ENCODE measurements at places on chromosomes 4 and X.

DNA sequence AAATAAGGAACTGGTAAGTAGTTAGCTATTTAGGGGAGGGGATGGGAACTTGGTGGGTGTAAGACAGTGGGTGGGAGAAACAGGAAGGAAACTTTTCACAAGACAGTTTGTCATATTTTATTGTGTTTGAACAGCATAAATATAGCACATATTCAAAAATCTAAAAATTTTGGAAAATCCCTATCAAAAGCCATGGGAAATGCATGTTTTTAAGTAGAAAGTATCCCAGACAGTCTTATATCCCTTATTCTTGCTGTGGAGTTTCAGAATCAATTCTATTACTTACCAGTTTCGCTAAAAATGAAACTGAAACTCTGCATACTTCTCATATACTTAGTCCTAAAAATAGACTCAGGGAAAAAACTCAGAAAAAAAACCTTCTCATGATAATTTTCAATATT lies 22.3 kb upstream of the RASGEF1B start:
- DNase-seq = no peak

- DNase-seq = no peak
Observed at GRCh38 chr4:123401271-123402120, 4.9 kb downstream of the SPRY1 start.

DNA sequence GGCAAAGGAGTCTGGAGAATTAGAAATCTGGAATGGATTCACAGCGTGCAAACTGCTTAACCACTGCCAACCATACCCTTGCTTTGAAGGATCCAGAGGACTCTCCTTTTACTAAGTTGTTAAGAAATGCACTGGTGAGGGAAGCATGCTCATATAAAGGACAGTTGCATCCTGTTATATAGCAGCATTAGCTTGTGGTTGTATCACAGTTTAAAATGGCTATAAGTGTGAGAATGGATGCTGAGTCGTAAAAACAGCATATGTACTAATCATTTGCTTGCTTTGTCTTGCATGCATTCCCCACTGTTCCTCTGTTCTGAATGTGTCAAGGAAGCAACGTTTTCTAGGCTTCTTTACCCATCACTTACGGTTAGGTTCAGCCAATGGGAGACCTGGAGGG lies 101.1 kb downstream of the CXCL13 start:
- DNase-seq = no peak

- no peak for DNase-seq
Observed at GRCh38 chr4:122920473-122920872, 1.9 kb downstream of the NUDT6 start.

- DNase-seq = no peak
Observed at GRCh38 chr4:89031272-89031671, 25.7 kb downstream of the FAM13A start.

DNA sequence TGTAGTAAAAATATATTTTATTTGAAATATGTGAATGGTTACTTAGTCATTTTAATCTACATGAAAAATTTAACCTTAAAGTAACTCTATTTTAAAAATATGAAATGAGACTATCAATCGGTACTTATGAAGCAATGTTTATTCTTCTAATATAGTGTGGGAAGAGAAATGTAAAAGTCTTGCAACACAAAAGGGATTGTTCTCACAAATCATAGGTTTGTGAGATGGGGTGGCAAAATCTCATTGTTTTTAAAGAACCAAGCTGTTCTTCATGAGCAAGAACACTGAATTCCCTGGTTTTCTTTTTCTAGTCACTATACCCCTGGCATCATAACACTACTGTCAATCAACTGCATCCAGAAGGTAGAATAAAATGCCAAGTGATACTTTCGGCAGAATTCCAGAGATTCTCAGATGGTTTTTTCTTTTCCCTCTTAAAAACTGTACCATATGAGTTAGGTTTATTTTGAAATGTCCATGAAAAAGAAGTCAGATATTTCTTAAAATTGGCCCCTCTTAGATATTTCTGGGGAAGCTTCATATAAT lies 52.2 kb downstream of the SNCA start:
- DNase-seq = no peak

- no peak for DNase-seq
Observed at GRCh38 chr4:4693258-4693657, 151.4 kb upstream of the STX18 start.

DNA sequence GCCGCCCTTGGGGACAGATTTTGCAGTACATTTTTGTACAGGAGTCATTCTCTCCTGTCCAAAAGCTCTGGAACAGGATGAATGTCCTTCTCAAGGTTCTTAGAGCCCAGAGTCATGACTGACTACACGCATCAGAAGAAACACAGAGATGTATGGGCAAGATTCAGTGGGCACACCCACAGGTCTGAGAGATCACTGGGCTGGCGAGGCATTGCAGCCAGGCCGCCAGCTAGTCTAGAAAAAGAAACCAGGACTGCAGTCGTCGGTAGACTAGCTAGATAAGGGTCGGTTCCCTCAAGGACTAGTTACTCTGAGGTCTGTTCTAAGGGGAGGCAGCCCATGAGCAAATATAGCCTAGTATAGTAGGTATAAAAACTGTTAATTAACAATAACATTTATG lies 19.8 kb downstream of the GBA3 start:
- no peak for DNase-seq

DNA sequence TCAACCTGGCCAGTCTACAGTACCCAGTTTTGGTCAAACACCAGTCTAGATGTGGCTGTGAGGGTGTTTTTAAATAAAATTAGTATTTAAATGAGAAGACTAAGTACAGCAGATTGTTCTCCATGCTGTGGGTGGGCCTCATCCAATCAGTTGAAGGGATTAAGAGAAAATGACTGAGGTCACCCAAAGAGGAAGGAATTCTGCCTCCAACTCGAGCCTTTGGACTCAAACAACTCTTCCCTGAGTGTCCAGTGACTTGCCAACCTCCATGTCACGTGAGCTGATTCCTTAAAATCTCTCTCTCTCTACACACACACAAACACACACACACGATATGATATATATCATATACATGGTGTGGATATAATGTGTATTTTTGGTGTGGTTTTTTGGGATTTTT lies 10.0 kb downstream of the TREX2 start:
- DNase-seq = no peak

GRCh38 chr4:188439641-188440311 lies 300.5 kb downstream of the TRIML1 start:
- DNase-seq = peak; percentile 73

- DNase-seq = no peak
Observed at GRCh38 chr4:47533689-47534347, 48.7 kb downstream of the ATP10D start.

DNA sequence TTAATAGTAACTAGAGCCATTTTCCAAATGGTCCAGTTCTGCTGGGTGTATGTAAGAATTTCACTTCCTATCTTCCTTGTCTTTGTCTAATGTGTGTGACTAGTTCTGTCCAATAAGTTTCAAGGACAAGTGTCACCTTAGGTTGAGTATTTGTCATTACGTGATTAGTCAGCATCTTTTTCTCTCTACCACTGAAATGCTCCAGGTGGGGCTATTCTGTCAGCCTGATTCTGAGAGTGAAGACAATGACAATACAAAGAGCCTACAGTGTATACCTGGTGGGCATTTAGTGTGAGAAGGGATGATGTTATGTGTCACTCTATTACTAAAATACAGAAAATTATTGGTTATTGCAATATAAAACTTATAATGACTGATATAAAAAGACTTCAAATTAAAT lies 876.3 kb downstream of the C4orf33 start:
- no peak for DNase-seq

DNA sequence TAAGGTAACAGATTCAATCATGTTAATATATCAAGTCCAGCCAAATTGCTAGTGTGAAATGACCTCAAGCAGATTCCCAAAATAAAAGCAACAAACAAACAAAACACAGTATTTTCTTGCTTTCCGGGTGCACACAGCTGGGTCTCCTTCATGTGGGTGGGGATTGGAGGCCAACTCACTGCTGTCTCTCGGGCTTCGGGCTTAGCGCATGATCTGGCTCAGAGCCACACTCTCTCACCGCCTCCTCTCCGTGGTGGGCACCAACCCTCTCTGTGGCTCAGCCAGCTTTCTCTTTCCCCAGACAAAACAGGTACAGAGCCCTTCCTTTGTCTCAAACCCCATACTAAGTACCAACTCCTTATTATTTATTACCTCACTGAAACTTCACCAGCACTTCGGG lies 2.9 kb upstream of the REELD1 start:
- DNase-seq = no peak

DNA sequence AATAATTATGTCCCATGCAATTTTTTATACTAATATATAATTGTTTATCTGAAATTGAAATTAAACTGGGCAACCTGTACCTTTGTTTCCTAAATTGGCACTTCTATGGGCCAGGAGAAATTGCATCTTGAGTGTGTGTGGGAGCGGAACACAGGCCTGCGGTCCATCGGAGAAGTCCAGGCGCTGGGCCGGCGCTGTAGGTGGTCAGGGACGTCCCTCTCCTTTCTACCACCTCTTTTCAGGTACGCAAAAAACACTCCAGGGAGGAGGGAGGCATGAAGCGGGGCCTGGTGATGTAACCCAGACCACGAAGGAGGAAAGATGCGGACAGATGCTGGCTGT lies 717 bp downstream of the MGAT4D start:
- no peak for DNase-seq

DNA sequence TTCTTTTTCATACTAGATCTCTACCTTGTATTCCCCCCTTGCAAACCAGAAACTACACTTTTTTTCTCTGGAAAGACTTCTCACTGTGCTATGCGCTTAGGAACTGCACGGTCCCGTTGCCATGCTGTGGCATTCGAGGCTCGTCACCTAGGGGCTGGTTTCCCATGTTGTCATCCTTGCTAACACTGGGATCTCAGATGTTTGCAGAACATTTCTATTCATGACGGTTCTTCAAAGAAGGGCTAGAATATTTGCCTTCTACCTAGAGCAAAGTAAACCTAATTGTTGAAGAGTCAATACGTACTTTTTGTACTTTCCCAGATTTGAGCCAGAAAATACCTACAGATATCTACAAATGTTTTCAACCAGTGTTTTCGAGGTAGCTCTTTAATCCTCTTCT lies 41.0 kb downstream of the RS1 start:
- no peak for DNase-seq

- DNase-seq = no peak
Observed at GRCh38 chr4:70183168-70183939, 12.2 kb upstream of the ODAM start.

DNA sequence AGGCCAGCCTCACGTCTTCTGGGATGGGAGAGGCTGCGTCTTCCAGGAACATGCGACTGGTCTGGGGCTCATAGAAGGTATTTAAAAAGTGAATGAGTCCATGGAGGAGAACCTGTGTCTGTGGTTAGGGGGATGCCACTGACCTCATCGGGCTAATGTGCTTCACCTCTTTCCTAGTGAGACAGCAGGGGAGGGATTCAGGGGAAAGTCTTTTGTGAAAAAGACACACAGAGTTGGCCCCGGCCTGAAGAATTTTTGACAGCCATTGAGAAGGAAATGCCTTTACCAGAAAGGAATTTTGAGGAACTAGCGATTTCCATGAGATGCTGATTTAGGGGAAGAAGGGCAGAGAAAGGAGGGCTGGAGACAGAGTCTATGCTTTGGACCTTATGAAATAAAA lies 11.0 kb upstream of the C4orf50 start:
- no peak for DNase-seq

DNA sequence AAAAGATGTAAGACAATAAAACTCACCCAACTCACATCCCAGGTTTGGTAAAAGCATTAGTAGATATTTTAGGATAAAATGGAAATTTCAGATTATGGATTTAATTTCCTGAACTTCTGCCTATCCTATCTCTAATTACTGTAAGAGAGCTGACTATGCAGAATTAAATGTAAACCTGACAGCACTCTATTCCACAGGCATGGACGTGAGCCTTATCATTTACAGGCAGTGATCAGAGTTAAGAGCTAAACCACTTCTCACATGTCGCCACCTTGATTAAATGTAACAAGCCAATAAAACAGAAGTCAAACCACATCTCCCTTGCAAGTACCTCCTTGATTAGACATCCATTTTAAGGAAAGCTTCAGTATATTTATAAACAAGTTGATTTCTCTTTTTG lies 97.5 kb upstream of the CBR4 start:
- no peak for DNase-seq

GRCh38 chr4:138405466-138405891 lies 163.3 kb upstream of the SLC7A11 start:
- DNase-seq = no peak

- DNase-seq = no peak
Observed at GRCh38 chrX:154485150-154486051, 1.0 kb downstream of the UBL4A start.

DNA sequence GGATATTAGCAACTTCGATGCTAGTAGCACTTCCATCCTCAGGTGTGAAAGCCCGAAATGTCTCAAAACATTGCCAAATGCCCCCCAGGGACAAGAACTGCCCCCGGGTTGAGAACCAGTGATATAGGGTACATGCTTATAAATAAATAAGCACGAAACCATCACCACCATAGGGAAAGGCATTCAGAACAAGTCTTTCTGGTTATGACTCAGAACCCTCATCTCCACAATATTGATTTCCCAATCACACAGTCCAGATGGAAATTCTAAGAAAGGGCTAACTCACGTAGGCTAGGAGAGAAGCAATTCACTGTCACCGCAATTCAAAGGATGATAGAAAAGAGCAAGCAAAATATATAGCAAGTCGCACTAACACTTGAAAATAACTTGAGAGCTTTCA lies 84.8 kb downstream of the ANOS1 start:
- no peak for DNase-seq

DNA sequence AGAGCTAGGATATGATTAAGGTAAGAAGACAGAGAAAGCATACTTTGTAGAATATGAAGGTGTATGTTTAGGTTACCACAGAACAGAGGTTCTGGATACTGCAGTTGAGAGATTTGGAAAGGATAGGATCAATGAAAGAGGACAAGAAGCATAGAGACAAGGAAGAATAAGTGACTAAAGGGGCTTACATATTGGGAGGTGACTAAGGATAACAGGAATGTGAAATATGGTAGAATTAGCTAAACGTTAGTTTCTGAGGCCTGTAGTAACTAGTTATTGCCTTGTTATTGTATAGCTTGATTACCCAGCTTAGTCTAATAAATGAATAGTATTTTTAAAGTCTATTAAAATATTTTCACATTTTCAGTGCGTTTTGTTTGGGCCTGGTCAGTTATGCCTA lies 38.2 kb downstream of the CENPI start:
- DNase-seq = no peak

- no peak for DNase-seq
Observed at GRCh38 chrX:104284507-104284906, 29.8 kb upstream of the ESX1 start.

- DNase-seq = no peak
Observed at GRCh38 chr4:119835613-119835910, 207.0 kb upstream of the PDE5A start.

- no peak for DNase-seq
Observed at GRCh38 chr4:161188578-161188977, 975.2 kb downstream of the FSTL5 start.

DNA sequence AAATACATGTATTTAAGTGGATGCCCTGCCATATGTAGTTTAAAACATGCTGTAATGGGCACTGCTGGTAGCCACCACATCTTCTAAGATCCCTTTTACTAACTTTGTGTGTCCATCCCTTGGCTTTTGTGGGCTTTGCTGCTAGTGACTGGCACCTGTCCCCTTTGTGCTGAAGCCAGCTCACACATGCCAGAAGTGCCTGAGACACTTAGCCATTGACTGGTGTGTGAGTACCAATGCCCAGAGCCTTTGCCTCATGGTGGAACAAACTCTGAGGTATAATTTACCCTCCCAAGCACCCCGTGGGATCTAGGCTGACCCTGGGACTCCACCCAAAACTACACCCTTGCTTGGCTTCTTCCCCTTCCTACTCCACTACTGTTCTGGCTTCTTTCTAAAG lies 33.0 kb downstream of the ARHGAP6 start:
- no peak for DNase-seq

All from head of caudate nucleus (tissue), 42 donors.